Daoy (cell line): ENCODE measurements at places on chromosomes 7 and 10. TPM values are rescaled to one million over a fixed set of nuclear protein-coding genes. Genes with fewer than 3 reads are reported as not detected.

The CLRN3 gene
- total RNA-seq = not detected in 2 replicates

The TET1 gene
- 0.21 and 0.57 TPM in 2 replicates for total RNA-seq

The GDF10 gene
- 0.23 TPM in 1 of 2 replicates, not detected in the other for total RNA-seq

The PITRM1 gene
- 37.8 and 43.3 TPM in 2 replicates for total RNA-seq

The HIPK2 gene
- total RNA-seq = 10.4 and 12.2 TPM in 2 replicates

The MSMB gene
- not detected in 2 replicates for total RNA-seq

The SMKR1 gene
- 2.2 and 2.7 TPM in 2 replicates for total RNA-seq

DNA sequence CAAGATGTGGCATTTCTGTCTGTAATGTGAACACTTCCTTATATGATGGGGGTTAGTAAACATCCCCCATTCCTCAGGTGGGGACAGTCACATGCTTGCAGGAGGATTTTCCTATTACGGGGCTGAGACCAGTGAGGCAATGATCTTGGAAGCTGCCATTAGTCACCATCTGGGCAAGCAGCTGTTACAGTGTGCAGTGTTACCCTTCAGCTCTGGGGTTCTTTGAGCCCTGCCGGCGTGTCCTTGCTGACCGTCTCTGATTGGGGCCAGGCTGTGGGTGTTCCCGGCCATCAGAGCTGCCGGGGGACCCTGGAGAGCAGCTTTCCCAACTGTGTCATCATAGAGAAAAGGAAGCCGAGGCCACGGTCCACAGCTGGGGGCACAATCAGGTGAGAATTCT, 126.8 kb upstream of the FAM20C start:
- peak; percentile 61 for DNase-seq

DNA sequence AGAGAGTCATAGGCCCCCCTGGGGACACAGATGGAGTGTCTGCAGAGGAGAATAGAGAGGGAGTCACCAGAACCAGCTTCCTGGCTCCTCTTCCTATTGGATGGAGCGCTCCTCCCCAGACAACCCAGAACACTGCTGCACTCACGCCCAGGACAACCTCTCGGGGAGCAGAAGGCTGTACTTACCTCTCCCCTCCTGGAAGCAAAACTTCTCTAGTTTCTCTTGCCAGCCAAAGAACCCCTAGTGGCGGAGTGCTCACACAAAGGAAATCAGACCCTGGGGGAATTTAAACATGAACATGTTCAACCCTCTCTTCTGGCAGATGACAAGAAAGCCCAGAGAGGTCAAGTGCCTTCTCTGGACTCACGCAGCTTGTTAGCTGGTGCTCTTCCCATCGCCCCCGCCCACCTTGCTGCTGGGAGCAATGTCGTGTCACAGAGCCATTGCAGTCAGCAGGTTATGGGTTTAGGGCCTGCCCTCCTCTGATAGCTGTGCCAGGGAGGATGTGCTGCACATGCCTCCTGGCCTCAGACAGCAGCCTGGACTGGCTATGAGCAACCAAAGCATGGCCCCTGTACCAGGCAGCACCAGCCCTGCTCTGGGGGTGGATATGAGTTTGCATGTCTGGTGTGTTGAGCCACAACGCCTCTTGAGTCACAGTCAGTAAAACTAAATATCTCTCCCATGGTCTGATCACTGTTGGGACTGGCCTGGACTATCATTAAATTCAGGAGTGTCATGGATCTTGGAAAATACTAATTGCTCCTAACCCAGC, 84.4 kb downstream of the SLIT1 start:
- no peak for DNase-seq

DNA sequence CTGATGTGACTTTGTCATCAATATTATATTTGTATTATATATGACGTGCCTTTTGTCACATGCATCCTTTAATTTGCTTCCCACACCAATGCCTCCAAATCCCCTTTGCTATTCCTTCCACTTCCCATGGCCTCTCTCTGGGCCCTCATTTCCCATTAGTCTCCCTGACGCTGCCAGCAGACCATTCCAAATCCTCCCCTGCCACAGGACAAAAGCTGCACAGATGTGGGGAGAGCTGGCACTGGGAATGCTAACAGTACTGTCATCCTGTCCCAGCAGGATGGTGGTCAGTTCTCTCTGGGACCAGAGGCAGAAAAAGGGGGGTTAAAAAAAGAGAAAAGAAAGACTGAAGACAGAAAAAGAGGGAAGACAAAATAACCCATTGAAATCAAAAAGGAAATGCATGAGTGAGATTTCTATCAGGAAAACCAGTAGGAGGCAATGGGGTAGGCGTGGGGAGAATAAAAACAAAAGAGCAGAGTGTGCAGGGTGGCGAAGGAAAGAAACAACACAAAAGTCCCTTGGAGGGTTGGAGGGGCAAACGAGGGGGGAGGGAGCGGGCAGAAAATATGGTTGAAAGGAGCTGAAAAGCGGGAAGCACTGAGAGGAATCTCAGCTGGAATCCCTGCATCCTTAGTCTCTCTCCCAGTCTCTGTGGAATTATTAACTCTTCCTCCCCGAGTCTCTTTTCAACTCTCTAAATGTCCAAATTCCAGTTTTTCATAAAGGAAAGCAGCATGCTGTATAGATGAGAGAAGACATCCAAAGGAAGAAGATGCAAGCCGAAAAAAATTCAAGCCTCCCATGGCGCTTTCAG, 59.2 kb upstream of the PTN start:
- DNase-seq = no peak

DNA sequence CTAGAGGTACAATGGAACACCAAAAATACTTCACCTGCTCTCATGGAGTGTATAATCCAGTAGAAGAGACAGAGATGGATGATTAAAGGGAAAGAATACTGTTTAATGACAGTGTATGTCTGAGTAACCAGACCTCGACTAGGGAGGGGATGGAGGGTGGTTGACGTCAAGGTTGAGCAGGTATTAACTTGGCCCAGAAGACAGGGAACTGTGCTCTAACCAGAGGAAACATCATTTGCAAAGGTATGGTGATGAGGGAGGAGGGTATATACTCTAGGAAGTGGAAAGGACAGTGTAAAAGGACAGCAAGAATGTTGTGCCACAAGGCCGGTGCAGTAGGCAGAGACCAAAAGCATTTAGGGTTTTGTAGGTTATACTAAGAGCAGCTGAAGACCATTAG, 2.9 kb downstream of the MIOS start:
- DNase-seq = no peak

DNA sequence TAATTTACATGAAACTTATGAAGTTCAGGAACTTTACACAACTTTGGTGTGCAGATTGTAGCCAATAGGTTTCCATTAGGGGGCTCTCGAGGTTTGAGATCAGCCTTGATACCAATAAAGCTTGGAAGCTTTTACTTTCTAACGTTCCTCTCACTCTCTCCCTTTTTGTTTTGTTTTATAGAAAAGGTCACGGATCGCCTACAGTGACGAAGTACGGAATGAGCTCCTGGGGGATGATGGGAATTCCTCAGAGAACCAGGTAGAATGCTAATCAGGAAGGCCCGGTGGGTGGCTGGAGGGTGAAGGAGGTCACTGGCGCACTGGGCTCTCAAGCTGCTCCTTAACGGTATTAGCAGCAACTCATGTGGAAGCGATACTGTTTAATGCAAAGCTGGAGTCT, 79.9 kb downstream of the VTI1A start:
- no peak for DNase-seq

GRCh38 chr7:7496311-7496710, 39.4 kb downstream of the COL28A1 start:
- DNase-seq = no peak

GRCh38 chr10:29634105-29634504, 666 bp downstream of the SVIL start:
- DNase-seq = no peak

- DNase-seq = no peak
Observed at GRCh38 chr10:75632805-75633462, 201.5 kb downstream of the LRMDA start.

GRCh38 chr7:101159696-101160674, 5.4 kb downstream of the VGF start:
- DNase-seq = peak; percentile 86

GRCh38 chr7:133310232-133310862, 57.5 kb downstream of the EXOC4 start:
- DNase-seq = peak; percentile 33

- DNase-seq = no peak
Observed at GRCh38 chr7:118938845-118939244, 714.3 kb downstream of the ANKRD7 start.

DNA sequence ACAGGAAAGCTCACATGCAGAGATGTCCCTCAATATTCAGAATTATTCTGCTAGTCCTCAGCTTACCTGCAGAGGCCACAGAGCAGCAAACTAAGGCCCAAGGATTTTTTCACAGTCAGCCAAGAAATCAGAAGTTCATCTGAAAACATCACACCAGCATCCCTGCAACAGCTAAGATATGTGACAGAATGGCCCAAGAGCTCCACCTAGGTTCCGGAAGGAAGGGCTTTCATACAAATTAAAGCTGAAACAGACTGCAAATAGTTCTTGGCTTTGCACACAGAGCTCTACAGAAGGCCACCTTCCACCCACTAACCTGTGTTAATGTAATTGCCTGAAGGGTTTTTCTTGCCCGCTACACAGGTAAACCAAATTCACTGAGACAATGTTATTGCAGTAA, 438.8 kb upstream of the C7orf33 start:
- DNase-seq = no peak

GRCh38 chr10:42615419-42615818, 23.0 kb downstream of the ZNF33B start:
- DNase-seq = no peak

DNA sequence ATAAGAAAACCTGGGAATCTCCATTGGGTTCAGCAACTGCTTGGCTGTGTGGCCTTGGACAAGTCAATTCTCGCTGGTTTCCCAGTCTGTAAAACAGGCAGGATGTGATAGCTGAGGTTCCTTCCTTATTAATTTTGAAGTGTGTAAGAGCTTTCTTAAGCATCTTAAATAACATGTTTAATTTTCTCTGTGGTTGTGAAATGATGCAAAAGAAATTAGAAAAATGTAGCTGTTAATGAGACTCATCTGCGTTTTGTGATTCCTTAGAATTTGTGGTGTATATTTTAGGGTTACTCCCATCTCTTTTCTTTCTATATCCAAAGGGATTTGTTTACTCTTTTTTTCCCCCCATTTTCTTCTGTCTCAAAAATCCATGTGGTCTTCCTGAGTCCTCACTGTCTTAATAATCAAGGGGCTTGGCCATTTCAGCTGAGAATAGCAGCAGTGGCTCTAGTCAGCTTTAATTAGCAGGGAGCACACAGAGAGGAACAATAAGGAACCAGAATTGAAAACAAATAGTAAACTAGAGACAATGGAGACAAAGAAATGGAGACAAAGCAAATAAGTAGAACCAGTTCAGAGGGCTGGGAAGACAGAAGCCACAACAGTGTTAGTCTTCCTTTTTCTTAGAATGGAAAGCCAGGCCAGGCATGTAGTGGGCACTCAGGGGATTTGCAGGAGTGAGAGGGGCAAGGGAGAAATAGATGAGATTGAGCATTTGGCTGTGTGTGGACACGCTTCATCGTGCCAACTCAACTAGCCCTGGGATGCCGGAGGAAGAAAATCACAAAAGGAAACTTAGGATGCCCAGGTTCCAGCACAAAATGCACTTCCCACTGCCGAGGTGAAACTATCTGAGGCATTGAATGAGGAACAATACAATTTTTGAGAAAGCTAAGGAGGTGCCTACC, 93.9 kb downstream of the CHN2 start:
- DNase-seq = no peak

- no peak for DNase-seq
Observed at GRCh38 chr7:41834805-41835694, 132.2 kb upstream of the INHBA start.

GRCh38 chr7:153388611-153389010, 629.1 kb downstream of the ACTR3B start:
- DNase-seq = no peak

DNA sequence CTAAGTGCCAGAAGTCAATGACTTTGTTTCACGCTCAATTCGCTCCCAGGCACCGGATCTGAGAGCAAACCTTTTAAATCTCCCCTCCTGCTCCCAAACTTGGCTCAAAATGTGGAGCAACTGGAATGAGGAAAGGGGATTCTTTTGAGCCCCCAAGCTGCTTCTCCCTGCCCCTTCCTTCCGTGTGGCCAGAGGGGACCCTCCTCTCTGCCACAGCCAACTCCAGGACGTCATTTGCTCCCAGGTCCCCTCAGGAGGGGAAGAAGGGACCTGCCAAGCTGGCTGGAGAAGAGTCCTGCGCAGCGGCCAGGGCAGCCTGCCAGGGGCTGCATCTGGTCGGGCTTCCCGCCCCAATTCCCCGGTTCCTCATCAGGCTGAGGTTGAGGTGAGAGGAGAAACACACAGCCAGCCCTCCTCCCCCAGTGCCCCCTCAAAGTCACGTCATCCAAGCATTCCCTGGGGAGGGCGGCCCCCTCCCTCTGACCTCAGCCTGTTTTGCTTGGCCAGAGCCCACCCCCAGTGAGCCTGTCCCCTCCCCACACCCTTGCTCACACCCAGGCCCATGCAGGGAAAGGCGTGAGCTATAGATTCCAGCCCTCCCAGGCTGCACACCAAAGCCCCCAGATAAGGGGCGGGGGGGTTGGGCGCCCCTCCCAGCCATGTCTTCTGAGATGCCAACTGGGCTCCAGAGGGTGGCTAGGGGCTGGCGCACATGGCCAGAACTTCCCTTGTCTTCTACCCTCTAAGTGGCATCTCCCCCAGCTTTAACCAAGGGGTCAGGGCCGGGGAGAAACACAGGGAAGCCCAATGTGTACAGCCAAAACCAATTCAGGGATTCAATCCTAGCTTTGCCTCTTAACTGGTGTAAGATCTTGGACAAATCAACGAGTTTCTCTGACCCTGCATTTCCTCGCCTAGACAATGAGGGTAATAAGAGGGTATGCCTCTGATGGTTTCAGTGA, 35.0 kb downstream of the SH3PXD2A start:
- DNase-seq = peak; percentile 55

DNA sequence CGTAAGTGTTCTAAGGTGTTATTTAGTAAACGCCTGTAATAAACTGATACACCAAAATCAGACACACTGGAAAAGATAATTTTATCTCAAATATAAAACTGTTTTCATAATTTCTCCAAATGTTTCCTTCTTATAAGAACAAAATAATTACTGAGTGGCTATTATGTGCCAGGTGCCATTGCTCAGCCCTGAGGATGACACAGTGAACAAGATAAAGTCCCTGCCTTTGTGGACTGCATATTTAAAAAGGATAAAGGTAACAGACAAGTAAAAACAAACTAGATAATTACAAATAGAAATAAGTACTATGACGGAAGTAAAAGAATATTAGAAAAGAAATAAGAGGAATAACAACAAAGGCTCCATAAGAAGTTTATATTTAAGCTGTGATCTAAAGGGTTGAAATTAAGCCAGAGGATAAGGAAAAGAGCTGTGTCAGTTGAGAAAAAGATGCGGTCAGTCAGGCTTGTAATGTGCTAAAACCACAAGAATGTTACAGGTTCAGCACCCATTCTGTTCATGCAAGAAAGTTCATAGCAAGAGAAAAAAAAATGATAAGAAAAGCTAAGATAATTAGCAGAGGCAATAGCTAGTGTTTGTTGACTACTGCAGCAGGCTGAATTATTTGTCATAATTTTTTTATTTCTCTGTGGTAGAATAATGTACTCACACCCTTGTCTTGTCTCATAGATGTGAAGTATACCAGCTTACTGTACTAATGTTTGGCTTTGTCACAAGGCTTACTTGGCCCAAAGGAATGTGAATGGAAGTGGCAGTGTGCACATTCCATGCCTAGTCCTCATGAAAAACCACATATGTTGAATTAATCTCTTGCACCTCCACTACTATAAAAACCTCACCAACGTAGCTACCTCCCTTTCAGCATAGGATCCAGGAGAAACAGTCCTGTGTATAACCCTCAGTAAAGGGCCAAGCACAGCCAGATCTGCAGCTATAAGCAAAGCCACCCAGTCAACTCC, 75.1 kb downstream of the CRPPA start:
- peak; percentile 56 for DNase-seq
